Thyroid gland (tissue), 4 donors: ENCODE measurements at places on chromosomes 5 and 9. TPM values are rescaled to one million over a fixed set of nuclear protein-coding genes. Genes with fewer than 3 reads are reported as not detected.
A peak's percentile ranks its signal among the peaks of the same experiment; 100 is the strongest.

- DNase-seq, result no peak
These were observed 291.2 kb upstream of the PTPRD start for GRCh38 chr9:10903969-10904368.

GRCh38 chr5:172661526-172661925, 20.5 kb downstream of the NEURL1B start:
- no peak for DNase-seq

DNA sequence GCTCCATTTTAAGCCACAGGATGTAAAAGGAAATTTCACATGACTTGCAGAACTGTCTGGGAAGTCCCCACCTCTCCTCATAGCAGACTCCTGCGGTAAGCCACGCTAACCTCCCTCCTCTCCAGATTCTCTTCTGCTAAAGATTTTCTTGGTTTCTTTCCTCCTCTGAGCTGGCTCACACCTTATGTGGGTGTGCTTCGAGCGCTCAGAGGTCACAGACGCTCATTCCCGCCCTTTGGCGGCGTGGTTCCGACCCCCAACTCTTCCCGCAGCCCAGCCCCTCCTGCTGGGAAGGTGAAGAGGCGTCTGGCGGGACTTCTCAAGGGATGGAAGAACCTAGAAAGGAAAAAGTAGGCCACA, 32.9 kb upstream of the CDK20 start:
- DNase-seq, result no peak

DNA sequence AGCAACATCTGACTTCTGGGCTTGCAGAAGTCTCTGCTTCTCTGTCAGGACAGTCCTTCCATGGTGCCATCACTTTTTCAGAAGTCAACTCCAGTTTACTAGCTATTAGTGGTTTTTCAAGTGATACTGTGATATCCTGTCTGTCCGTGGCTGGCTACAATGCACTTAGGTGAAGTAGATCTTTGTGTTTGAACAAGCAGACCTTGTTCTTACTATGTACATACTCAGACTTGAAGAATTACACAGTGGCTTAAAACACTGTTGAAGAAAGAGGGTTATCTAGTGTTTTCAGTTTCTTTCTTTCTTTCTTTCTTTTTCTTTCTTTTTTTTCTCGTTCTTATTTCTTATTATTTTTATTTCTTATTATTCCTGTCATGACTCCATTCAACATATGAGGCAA, 228.7 kb downstream of the NTRK2 start:
- peak; percentile 27 for DNase-seq

GRCh38 chr5:142571371-142571770, 114.5 kb downstream of the FGF1 start:
- no peak for DNase-seq

GRCh38 chr5:7446913-7447312, 51.0 kb downstream of the ADCY2 start:
- no peak for DNase-seq

DNA sequence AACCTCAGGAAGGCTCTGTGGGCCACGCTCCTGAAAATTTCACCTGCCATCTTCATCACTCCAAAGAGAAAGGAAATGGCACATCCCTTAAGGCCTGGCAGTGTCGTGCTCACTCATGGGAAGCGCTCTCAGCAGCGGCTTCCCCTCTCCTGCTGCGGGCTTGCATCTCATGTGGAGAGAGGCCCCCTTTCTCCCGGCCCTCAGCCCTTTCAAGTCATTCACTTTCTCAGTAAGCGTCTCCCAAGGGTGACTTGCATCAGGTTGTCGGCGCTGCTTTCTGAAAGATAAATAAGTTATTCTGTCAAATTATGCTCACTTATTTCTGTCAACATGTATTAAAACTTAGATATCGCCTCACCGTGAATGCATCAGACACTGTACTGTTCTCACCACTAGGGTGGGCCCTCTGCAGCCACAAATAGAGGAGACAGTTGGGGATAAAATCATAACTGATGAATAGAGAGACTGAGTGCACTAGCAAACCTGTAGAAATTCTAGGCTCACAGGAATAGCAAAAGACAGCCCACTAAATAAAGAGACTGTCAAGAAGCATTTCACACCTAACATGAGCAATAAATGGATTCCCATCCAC, 174.6 kb downstream of the RFK start:
- no peak for DNase-seq

GRCh38 chr9:5364294-5365024, 24.8 kb upstream of the RLN1 start:
- no peak for DNase-seq

GRCh38 chr5:173742432-173742816, 126.0 kb upstream of the BOD1 start:
- no peak for DNase-seq

GRCh38 chr9:124555043-124555442, 47.8 kb upstream of the NR5A1 start:
- no peak for DNase-seq

Gene HTR1A
- total RNA-seq, result 0.38 TPM

Gene STKLD1
- 2.2 TPM for total RNA-seq
